ENCODE measurements at places on chromosomes 1 and 21.

DNA sequence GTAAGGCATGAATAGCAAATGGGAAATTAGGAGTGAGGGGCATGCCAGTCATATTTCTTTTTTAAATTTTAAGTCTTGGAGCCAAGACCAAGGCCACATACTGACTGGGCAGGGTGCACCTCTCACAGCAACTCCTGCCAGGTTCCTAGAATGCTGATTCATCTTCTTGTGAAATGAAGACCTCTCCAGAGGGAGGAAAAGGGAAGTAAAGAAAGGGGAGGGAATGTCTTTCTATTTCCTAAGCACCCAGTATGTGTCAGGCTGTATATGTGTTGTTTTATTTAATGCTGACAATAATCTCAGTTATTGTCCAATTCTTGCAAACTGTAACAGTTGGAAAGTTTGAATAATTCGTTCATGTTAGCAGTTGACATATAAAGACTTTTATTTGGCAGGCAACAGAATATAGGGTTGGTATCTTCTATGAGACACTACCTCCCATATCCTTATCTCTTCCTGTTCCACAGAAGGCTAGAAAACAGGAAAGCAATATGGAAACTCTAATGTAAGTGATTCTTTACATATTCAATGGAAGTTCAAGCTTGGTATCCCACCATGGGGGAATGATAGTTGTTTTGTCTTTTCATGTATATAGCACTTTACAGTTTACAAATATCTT lies 259.1 kb upstream of the USP24 start:
- peak; percentile 25 for DNase-seq

DNA sequence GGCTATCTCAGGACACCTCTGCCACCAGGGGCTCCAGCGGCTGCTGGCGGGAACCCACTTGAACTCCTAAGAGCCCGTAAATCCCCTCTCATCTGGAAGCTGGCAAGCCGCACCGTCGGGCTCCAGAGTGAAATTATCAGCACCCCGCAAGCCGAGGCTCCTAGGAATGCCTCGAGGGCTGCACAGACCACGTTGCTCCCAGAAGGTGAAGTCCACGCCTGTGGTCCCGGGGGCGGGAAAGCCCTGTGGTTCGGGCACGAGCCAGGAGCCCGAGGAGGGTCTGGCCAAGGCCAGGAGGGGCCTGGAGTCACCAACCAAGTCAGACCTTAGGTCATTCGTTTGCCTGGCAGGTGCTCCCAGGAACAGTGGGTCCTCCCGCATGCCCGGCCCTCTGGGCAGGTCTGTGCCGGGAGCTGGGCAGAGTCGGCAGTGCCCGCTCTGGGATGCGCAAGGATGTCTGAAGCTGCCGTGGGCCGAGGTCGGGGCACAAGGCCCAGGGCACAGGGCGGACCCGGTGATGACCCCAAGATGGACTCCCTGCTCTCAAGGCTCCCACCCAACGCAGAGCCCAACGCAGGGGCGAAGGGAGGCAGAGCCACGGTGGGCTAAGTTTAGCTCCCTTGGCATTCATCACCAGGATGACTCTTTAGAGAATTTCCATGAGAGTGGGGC lies 8.9 kb downstream of the ACTRT2 start:
- no peak for DNase-seq

DNA sequence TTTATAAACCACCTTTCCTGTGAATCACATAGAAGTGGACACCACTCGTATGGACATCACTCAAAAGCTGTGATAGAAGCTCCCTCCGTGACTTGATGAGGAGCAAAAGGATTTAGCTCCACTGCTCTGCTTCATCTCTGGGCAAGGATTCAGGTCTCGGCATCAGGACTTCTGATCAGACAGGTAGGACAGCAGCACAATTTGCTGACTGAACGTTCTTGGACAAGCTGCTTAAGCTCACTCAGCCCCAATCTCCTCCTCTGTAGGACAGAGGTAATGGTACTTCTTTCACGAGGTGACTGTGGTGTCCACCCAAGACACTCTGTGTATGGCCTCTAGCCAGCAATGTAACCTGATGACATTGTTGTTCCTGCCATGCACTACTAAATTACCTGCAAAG lies 122.6 kb upstream of the AJAP1 start:
- DNase-seq, result no peak

- DNase-seq, result no peak
Observed at GRCh38 chr1:180614730-180615129, 17.1 kb upstream of the XPR1 start.

GRCh38 chr1:177615251-177615650 lies 354.6 kb downstream of the SEC16B start:
- peak; percentile 40 for DNase-seq

GRCh38 chr1:247469141-247469535 lies 11.2 kb upstream of the OR2B11 start:
- DNase-seq, result no peak

- no peak for DNase-seq
Observed at GRCh38 chr1:247908766-247909165, 11.3 kb upstream of the OR2T8 start.

- no peak for DNase-seq
Observed at GRCh38 chr1:174870319-174870718, 129.4 kb upstream of the CACYBP start.

DNA sequence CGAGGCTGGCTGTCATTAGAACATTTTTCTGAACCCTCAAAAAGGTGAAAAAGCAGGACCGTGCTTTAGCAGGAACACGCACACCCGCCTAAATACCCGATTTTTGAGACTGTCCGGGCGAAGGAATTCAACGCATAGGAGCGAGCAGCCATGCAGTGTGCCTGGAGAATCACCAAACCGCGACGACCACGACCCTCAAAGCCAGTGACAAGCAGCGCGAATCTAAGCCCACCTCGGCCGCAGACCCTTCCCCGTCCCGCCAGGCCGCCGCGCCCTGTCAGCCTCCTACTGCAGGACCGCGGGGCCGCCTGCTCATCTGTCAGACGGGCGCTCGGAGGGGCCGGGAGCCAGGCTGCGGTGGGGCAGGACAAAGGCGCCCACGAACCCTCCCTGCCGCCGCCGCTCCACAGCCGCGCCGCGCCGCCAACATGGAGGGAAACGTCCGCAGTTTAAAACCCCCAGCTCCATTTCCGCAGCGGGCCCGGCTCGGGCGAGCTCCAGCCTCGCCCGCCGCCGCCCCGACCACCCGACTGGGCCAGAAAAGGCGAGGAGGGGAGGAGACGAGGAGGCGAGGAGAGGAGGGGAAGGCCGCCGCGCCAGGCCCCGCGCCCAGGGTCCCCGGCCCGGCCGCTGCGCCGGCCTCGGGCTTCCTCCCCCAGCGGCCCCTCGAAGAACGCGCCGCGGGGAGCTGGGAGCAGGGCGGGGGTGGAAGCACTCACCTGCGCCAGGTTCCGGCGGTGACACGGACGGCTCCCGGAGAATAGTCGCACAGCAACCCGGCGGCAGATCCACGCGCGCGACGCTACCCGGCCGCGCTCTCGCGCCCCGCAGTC lies at the start of gene LBR:
TSS of gene LBR (minus strand) at position 804 of the 833 bp plus-strand sequence. CDS start 3,963 bp downstream, outside the sequence.
- peak; percentile 41 for DNase-seq

- DNase-seq, result no peak
Observed at GRCh38 chr1:200281201-200281835, 128.5 kb downstream of the ZNF281 start.

DNA sequence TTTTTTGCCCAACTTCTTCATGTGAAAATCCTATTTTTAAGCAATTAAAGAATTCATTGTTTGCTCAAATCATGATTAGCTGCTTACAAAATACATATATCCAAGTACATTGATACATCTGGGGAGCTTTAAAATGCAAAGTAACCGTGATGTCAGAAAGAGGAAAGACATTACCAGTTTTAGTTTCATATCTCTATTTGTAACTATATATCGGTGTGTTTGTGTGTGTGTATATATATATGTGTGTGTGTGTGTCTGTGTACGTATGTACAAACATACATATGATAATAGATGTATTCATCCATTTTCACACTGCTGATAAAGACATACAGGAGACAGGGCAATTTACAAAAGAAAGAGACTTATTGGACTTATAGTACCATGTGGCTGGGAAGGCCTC lies 310.1 kb downstream of the DPYD start:
- DNase-seq, result no peak

DNA sequence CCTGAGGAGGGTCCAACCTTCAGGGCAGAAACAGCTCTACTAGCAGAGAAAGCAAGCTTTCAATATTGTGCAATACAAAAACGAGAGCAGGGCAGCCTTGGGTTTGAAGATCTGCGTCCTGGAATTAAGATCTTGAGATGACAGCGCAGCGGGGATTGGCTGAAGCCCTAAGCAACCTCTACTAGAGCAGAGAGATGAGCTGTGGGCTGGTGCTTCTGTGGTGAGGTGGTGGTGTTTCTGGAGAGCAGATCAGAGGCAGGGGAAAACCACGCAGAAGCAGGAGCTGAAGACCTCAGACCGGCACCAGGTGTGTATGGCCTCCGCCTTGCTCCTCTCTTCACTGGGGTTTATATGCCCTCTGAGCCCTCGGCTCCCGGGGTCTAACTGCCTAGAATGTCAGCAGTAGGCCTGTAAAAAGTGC lies 12.5 kb downstream of the TRAF3IP3 start:
- DNase-seq, result no peak

DNA sequence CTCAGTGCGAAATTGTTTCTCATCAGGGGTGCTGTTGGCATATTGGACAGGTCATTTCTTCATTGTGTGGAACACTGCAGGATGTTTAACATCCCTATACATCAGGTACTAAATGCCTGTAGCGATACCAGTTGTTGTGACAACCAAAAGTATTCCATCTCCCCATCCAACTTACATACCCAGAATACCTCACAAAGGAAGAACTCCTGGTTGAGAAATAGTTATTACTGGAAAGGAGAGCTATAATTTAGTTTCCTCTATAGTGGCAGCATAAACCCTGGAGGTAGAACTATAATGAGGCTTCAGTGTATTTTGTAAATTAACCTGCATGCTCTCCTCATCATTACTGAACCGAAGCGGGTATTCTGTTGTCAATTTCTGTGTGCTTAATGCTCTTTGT lies 45.1 kb downstream of the IVNS1ABP start:
- DNase-seq, result no peak

DNA sequence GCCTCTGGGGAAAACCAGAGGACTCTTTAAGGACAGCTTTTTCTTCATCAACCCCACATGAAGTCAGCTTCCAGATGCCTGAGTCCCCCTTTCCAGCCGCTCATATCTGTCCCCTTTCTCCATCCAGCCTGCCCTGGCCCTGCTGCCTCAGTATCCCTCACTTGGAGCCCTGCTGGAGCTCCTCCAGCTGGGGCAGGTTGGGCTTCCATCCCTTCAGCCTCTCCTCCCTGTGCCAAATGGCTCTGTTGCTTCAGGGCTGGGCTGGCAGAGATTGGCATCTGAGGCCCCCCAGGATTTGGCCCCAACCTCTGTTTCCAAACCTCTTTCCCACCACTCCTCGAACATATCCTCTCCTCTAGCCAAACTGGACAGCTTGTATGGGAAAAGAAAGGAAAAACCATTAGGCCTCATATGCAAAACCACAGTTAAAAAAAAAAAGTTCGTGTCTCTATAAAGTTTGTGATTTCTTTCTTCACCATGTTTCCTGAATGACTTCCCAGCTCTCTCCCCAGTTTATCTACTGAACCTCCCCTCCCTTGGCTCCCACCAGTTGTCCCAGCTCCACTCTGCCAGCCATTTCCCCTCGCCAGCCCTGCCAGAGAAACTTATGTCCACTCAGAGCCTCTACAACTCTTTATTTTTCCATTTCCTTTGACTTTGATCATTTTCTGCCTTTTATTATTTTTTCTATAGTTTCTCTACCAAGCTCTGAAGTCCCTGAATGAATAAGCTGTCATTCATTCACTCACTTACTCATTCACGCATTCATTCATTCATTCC lies 217.9 kb downstream of the FOXD2 start:
- no peak for DNase-seq

DNA sequence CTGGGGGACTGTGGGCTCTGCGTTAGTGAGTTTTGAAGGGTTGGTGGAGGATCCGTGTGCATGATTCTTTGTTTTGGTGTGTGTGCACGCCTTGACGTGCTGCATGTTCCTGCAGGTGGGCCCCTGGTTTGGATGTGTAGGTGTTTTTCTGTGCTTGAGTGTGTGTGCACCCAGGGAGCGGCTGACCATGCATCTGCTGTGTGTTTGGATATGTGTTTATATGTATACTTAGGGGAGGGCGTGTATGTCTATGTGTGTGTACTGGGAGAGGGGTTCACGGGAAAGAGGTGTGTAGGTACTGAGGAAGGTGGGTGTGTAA lies 1.1 kb downstream of the VANGL2 start:
- no peak for DNase-seq

GRCh38 chr1:216554934-216555333 lies 131.7 kb upstream of the USH2A start:
- no peak for DNase-seq

DNA sequence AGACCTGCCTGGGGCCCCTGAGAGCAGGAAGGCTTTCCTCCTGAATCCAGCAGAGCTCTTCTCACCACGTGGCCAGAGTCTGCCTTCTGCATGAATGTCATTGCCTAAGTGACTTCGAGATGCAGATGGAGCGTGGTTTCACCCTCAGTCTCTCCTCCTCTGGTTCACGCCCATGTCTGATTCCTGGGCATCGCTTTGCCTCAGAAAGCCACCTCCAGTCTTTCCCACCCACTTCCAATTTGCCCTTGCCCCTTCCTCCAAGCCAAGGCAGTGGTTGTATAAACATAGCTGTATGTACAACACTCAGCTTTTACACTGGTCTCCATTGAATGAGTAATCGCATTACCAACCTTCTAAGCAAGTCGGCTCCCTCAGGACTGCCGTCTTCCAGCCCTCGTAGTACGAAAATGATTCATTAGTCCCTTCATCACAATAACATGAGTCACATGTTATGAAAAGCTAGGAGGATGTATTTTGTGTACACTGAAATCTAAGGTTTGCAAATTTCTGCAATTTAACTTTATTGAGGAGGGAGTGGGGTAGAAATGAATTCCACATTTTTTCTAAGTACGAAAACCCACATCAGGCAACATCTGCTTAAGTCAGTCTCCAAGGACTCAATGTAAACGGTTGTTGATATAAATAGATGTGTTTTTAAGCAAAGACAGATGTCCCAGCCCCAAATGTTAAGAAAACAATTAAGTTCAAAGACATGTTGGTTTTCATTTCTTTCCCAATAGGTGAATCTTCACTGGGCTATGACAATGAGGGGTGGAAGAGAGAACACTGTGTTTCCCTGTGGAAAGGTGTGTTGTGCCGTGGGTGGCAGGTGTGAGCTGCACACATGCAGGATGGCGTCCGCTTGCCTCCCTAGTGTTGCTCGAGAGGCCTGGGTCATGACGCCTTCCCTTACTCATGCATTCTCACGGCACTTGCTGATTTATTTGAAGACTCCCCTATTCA lies 32.3 kb upstream of the ETS2 start:
- DNase-seq, result peak; percentile 85

- no peak for DNase-seq
Observed at GRCh38 chr1:172863031-172863430, 187.7 kb downstream of the TNFSF18 start.

GRCh38 chr1:44821240-44821715 lies 13.0 kb downstream of the BTBD19 start:
- DNase-seq, result no peak

All from RWPE1 (cell line).